Thoracic aorta (tissue), 2 donors: ENCODE measurements at places on chromosomes 2 and 18. TPM values are rescaled to one million over a fixed set of nuclear protein-coding genes. Genes with fewer than 3 reads are reported as not detected.

Gene FAM110C
- 4.9 TPM for total RNA-seq

Gene C2orf92
- 32.0 TPM for total RNA-seq

- H3K36me3 ChIP-seq = no peaks in the 10 kb centered on the region
- no peak overlapping the region for H3K27ac ChIP-seq
- no peaks in the 10 kb centered on the region for H3K27me3 ChIP-seq
These were observed 469.4 kb downstream of the DLGAP1 start for GRCh38 chr18:3985664-3986063.

Gene ATP8B1
- total RNA-seq = 68.7 TPM

GRCh38 chr2:174615871-174616436, 18.4 kb upstream of the WIPF1 start:
- H3K27me3 ChIP-seq = no peaks in the 10 kb centered on the region
- H3K36me3 ChIP-seq = no peaks in the 10 kb centered on the region
- H3K27ac ChIP-seq = peak overlapping the region; percentile 75
